ENCODE measurements at places on chromosomes 2 and 18.
A peak's percentile ranks its signal among the peaks of the same experiment; 100 is the strongest.

GRCh38 chr2:132374961-132375360 is 41.6 kb upstream of the GPR39 start:
- no peak for DNase-seq
- H3K4me1 ChIP-seq: no peaks in the 10 kb centered on the region
- H3K27me3 ChIP-seq: no peaks in the 10 kb centered on the region
- H3K27ac ChIP-seq: no peak overlapping the region
- H3K4me3 ChIP-seq: no peak overlapping the region
- no peaks in the 10 kb centered on the region for H3K36me3 ChIP-seq

GRCh38 chr2:120559401-120559800 is 176.3 kb upstream of the GLI2 start:
- H3K4me3 ChIP-seq: no peak overlapping the region
- H3K27ac ChIP-seq: no peak overlapping the region
- H3K36me3 ChIP-seq: no peaks in the 10 kb centered on the region
- no peak for DNase-seq
- no peaks in the 10 kb centered on the region for H3K4me1 ChIP-seq

GRCh38 chr2:81895620-81896250 is 1591.2 kb upstream of the LRRTM1 start:
- H3K4me3 ChIP-seq: no peak overlapping the region
- DNase-seq: no peak
- no peaks in the 10 kb centered on the region for H3K36me3 ChIP-seq
- H3K4me1 ChIP-seq: no peaks in the 10 kb centered on the region
- no peaks in the 10 kb centered on the region for H3K27me3 ChIP-seq
- no peak overlapping the region for H3K27ac ChIP-seq

GRCh38 chr2:102029405-102029804 is 37.6 kb downstream of the IL1R2 start:
- no peak overlapping the region for H3K27ac ChIP-seq
- no peaks in the 10 kb centered on the region for H3K27me3 ChIP-seq
- H3K4me3 ChIP-seq: no peak overlapping the region
- H3K36me3 ChIP-seq: no peaks in the 10 kb centered on the region
- peaks cover 18% of the 10 kb centered on the region for H3K4me1 ChIP-seq

GRCh38 chr2:68448671-68449653 is 18.1 kb downstream of the FBXO48 start:
- no peak overlapping the region for H3K27ac ChIP-seq
- no peaks in the 10 kb centered on the region for H3K36me3 ChIP-seq
- H3K4me1 ChIP-seq: peaks cover 8% of the 10 kb centered on the region
- no peaks in the 10 kb centered on the region for H3K27me3 ChIP-seq

GRCh38 chr2:64354857-64355680 is 98.9 kb upstream of the LGALSL start:
- DNase-seq: no peak
- H3K4me1 ChIP-seq: peaks cover 3% of the 10 kb centered on the region
- peaks cover 25% of the 10 kb centered on the region for H3K27me3 ChIP-seq
- no peak overlapping the region for H3K27ac ChIP-seq
- no peak overlapping the region for H3K4me3 ChIP-seq
- H3K36me3 ChIP-seq: no peaks in the 10 kb centered on the region

DNA sequence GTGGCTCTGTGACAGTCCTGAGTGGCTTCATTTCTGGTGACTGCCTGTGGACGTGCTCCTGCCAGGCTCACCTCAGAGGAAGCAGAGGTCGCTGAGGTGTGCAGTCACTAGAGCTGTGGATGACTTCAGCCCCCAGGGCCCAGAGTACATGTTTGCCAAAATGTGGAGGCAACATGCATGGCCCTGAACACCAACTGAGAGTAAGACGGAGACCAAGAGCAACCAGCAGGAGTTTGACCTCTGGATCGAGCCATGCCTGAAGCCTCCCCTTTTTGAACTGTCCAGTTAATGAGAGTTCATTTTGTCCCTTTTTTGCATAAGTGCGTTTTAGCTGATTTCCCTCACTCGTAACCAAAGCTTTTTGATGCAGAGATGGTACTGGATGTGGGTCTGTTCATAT is 184.9 kb downstream of the RTP5 start:
- H3K27me3 ChIP-seq: peaks cover 11% of the 10 kb centered on the region
- DNase-seq: no peak
- H3K4me3 ChIP-seq: no peak overlapping the region
- H3K27ac ChIP-seq: no peak overlapping the region

DNA sequence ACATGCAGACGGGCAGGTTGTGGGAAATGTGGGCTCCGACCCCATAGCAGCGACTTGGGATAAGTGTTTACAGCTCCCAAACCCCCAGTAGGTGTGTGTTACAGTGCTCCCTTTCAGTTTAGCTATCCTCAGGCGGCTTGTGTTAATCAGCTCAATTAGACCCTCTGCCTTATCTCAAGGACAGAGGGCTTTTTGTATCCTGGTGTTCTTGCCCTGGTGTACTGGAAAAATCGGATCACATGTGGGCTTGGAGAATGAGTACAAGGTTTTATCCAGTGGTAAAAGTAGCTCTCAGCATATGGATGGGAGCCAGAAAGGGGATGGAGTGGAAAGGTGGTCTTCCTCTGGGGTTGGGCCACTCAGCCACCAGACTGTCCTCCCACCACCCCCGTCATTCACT is 264.7 kb upstream of the SYT4 start:
- no peaks in the 10 kb centered on the region for H3K27me3 ChIP-seq
- H3K27ac ChIP-seq: no peak overlapping the region
- no peaks in the 10 kb centered on the region for H3K4me1 ChIP-seq
- no peak overlapping the region for H3K4me3 ChIP-seq
- H3K36me3 ChIP-seq: no peaks in the 10 kb centered on the region

- peaks cover 11% of the 10 kb centered on the region for H3K4me1 ChIP-seq
Observed at GRCh38 chr18:48997681-48997984, 46.9 kb upstream of the SMAD7 start.

DNA sequence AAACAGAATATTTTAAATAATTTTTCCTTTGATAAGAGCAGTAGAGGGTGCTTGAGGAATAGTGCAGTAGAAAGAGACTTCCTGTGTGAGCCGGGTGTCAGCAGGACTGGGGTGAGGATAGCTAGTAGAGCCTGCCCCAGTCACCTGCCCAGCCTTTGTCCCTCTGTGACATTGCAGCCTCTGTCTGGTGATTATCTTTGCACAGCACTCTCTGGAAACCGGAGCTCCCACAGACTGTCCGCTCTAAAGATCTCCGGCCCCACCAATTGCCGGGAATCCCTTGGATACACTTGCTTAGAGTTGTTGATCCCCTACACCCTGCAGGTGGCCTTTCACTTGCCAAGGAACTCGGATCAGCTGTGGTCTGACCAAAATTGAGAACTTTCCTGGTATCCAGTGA is 1081.3 kb upstream of the TMEFF2 start:
- H3K36me3 ChIP-seq: no peaks in the 10 kb centered on the region
- H3K4me1 ChIP-seq: no peaks in the 10 kb centered on the region
- H3K4me3 ChIP-seq: no peak overlapping the region

- DNase-seq: no peak
- no peak overlapping the region for H3K4me3 ChIP-seq
- no peaks in the 10 kb centered on the region for H3K4me1 ChIP-seq
- H3K36me3 ChIP-seq: peaks cover 14% of the 10 kb centered on the region
Observed at GRCh38 chr2:109447776-109448175, 166.0 kb downstream of the SEPTIN10 start.

GRCh38 chr2:178223806-178224205 is 29.5 kb downstream of the OSBPL6 start:
- no peak overlapping the region for H3K4me3 ChIP-seq
- H3K27ac ChIP-seq: peak overlapping the region; percentile 6
- DNase-seq: no peak
- H3K4me1 ChIP-seq: no peaks in the 10 kb centered on the region

DNA sequence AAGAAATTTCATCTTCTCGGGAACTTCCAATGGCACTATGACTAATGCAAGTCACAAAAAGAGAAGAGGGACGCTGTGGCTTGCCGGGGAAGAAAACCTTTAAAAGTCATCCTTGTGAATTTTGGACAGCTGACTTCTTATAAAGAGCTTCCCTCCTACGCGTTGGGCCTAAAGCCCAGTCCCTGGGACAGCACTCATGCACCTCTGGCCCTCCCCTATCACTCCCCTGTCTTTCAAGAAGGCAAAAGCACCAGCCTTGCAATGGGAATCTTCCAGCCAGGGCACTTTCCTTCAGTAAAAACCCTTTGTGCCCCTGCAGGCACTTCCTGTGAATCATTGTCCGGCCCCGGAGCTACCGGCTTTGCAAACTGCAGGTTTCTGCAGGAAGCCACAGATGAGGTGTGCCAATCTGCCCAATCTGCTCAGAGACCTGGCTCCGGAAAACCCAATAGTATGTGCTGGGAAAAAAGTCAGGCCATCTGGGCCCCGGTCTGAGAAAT is 7.1 kb downstream of the MREG start:
- H3K4me1 ChIP-seq: peaks cover 32% of the 10 kb centered on the region
- no peaks in the 10 kb centered on the region for H3K27me3 ChIP-seq
- H3K27ac ChIP-seq: peak overlapping the region; percentile 61

GRCh38 chr2:235170536-235171521 is 219.0 kb downstream of the SH3BP4 start:
- no peaks in the 10 kb centered on the region for H3K4me1 ChIP-seq
- no peak for DNase-seq
- H3K4me3 ChIP-seq: no peak overlapping the region
- no peak overlapping the region for H3K27ac ChIP-seq
- peaks cover 2% of the 10 kb centered on the region for H3K36me3 ChIP-seq

GRCh38 chr2:116879650-116880160 is 934.8 kb upstream of the DDX18 start:
- H3K36me3 ChIP-seq: no peaks in the 10 kb centered on the region
- H3K27ac ChIP-seq: no peak overlapping the region
- no peak overlapping the region for H3K4me3 ChIP-seq
- DNase-seq: no peak
- H3K4me1 ChIP-seq: no peaks in the 10 kb centered on the region

DNA sequence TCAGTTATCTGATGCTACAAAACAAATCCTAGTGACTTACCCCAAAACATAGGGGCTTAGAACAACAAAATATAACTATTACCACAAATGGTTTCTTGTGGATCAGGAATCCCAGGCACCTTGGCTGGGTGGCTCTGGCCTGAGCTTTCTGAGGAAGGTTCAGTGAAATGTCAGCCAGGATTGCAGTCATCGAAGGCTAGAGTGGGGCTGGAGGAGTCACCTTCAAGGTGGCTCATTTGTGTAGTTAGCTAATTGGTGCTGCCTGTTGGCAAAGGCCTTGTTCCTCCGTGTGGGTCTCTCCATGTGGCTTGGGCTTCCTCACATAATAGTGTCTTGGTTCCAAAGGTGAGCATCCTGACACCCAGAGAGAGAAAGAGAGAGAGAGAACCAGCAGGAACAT is 57.4 kb downstream of the COPS8 start:
- peaks cover 12% of the 10 kb centered on the region for H3K36me3 ChIP-seq
- DNase-seq: no peak
- no peak overlapping the region for H3K27ac ChIP-seq
- H3K27me3 ChIP-seq: no peaks in the 10 kb centered on the region
- no peaks in the 10 kb centered on the region for H3K4me1 ChIP-seq

DNA sequence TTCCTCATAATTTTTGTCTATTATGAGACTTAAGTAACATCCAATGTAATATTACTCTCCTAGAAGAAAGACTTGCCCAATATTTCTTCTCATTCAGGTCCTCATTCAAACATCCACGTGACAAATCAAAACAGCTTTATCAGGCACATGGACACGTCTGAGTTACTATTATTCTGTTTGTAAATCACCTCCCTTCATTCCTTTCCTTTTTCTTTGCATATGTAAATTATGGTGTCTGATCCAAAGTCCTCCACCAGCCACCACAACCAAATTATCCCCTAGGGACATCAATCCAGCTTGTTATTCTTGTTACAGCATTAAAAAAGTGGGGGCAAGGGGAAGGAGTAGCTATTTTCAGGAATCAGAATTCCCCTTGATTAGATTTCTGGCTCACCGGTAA is 7.1 kb downstream of the TMEM163 start:
- H3K27me3 ChIP-seq: peaks cover 89% of the 10 kb centered on the region
- no peak overlapping the region for H3K27ac ChIP-seq
- no peak for DNase-seq
- H3K4me1 ChIP-seq: peaks cover 17% of the 10 kb centered on the region
- no peak overlapping the region for H3K4me3 ChIP-seq

- no peaks in the 10 kb centered on the region for H3K36me3 ChIP-seq
- peak within 1 kb of the TSS; percentile 83 for H3K4me3 ChIP-seq
- peaks cover 8% of the 10 kb centered on the region for H3K4me1 ChIP-seq
- peaks cover 51% of the 10 kb centered on the region for H3K27me3 ChIP-seq
Observed at GRCh38 chr18:61892683-61893308, at the start of gene RNF152. Gene RNF152, minus strand, starts transcription at chr18:61893007. Its CDS starts 76,544 bp downstream, at chr18:61816463.

DNA sequence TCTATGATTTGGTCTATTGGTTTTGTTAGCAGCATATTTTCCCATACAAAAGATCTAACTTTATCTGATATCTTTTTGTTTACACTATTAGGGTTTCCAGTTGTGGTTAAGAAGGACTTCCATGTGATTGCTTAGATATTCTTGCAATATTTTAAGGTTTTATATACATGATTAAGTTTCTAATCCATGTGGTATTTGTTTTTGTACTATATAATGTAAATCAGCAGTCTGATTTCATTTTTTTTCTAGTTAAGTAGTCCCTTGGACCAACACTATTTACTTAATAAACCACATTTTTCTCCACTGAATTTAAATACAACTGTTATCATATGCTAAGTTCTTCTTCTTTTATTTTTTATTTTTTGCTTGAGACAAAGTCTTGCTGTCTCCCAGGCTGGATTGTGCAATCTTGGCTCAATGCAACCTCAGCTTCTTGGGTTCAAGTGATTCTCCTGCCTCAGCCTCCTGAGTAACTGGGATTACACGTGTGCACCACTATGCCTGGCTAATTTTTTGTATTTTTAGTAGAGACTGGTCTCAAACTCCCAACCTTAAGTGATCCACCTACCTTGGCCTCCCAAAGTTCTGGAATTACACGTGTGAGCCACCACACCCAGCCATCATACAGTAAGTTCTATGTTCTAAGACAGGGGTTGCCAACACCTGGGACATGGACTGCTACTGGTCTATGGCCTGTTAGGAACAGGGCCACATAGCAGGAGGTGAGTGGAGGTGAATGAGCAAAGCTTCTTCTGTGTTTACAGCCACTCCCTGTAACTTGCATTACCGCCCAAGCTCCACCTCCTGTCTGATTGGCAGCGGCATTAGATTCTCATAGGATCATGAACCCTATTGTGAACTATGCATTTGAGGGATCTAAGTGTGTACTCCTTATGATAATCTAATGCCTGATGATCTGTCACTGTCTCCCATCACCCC is 58.5 kb upstream of the RAB27B start:
- no peak overlapping the region for H3K27ac ChIP-seq
- no peak for DNase-seq
- H3K4me1 ChIP-seq: no peaks in the 10 kb centered on the region
- H3K27me3 ChIP-seq: peaks cover 17% of the 10 kb centered on the region
- H3K36me3 ChIP-seq: no peaks in the 10 kb centered on the region

GRCh38 chr2:109409321-109410038 is 204.3 kb downstream of the SEPTIN10 start:
- DNase-seq: no peak
- no peaks in the 10 kb centered on the region for H3K36me3 ChIP-seq
- no peaks in the 10 kb centered on the region for H3K27me3 ChIP-seq
- no peak overlapping the region for H3K4me3 ChIP-seq

- peaks cover 14% of the 10 kb centered on the region for H3K36me3 ChIP-seq
- no peaks in the 10 kb centered on the region for H3K27me3 ChIP-seq
- no peak overlapping the region for H3K27ac ChIP-seq
- no peak overlapping the region for H3K4me3 ChIP-seq
- DNase-seq: no peak
Observed at GRCh38 chr2:43408407-43409160, 182.2 kb upstream of the ZFP36L2 start.
